ENCODE measurements at places on chromosomes 6 and 20.

DNA sequence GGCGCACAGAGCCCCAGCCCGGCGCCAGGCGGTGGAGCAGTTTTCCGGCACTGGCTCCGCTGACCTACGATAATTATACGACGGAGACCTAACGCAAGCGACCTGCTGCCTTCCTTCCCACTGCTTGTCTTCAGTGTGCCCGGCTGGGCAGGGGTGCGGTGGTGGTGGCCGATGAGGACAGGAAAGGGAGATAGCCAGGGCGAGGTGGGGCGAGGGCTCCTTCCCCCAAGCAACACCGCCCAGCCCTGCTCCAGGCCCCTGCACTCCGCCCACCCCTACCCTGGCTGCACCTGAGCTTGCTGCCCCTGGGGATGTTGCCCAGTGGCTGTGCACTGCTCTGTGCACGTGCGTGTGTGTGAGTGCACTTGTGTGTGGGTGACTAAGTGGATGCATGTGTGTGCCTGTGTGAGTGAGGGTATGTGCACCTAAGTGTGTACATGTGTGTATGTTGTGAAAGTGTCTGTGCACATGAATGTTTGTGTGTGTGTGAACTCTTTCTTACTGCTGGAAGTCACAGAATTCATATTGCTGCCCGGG, 42.6 kb upstream of the IRF4 start:
- no peak for DNase-seq

GRCh38 chr6:158086054-158086503, 82.0 kb downstream of the SERAC1 start:
- DNase-seq = no peak

DNA sequence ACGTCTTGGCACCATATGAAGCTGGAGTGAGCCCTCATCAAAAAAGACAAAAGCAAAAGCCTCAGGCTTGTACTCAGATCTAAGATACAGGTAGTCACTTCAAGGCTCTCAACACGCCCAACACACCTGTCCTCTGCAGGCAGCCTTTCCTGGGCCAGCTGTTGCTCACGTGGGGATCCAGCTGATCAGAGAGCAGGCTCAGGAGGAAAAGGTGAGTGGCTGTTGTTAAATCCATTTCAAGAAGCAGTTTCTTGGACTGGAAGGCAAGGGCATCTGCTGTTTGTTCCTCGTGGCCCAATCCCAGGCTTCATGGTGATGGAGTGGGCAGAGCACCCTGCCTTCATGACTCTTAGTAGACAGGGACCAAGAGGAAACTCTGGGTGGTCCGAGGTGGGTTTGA, 39.6 kb downstream of the ELMO2 start:
- no peak for DNase-seq

GRCh38 chr6:27777614-27778355, 134.4 kb downstream of the OR2B2 start:
- no peak for DNase-seq

- no peak for DNase-seq
Measured at GRCh38 chr20:2528671-2529271, 7.6 kb upstream of the TMC2 start.

GRCh38 chr6:167437888-167438484, 113.1 kb downstream of the TTLL2 start:
- DNase-seq = no peak

GRCh38 chr20:60057866-60058807, 99.9 kb downstream of the CDH26 start:
- no peak for DNase-seq

Data from effector memory CD4-positive, alpha-beta T cell (primary cell).